ENCODE measurements at places on chromosomes 11 and 22.

DNA sequence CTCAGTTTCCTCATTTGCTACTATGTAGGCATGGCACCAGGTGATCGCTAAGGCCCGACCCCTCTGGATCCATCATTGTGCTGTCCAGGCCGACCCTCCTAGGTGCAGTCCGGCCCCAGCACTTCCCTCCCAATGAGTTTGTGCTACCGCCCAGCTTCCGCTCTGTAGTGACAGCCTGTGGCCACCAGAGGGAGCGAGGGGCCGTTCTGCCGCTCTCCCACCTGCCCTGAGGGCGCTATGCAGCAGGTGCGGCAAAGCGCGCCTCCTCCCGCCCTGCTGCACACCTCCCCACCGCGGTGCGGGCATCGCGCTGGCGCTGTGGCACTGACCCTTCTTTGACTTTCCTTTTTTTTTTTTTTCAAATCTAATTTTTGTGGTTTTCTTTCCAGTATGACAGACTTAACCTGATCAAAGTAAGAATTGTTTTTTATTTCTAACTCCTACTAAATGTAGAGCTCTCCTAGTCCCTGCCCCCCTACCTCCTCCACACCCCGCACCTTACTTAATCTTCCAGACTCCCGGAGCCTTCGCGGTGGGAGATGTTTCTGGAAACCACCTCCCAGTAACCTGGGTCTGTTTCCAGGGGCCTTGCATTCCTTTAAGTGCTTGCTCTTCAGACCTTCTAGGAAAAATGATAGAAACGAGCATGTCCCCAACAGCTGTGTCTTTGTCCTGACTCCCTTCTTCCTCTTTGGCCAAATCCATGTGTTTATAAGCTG lies 73.7 kb downstream of the SCN3B start:
- peak; percentile 24 for DNase-seq

DNA sequence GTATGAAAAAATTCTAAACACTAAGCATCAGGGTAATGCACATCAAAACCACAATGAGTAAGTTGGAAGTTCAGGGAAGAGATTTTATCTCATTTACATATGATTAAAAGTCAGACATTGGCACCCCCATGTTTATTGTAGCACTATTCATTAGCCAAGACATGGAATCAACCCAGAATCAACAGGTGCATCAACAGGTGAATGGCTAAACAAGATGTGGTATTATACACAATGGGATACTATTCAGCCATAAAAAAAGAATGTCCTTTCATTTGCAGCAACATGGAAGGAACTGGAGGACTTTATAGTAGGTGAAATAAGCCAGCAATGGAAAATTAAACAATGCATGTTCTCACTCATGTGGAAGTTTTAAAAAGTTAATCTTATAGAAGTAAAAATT lies 17.6 kb upstream of the TTC17 start:
- no peak for DNase-seq

GRCh38 chr11:64842851-64843685 lies 1.4 kb downstream of the CDC42BPG start:
- no peak for DNase-seq

- no peak for DNase-seq
Observed at GRCh38 chr22:45866126-45866645, 110.8 kb downstream of the WNT7B start.

GRCh38 chr11:44332665-44333064 lies 22.7 kb upstream of the ALX4 start:
- no peak for DNase-seq

DNA sequence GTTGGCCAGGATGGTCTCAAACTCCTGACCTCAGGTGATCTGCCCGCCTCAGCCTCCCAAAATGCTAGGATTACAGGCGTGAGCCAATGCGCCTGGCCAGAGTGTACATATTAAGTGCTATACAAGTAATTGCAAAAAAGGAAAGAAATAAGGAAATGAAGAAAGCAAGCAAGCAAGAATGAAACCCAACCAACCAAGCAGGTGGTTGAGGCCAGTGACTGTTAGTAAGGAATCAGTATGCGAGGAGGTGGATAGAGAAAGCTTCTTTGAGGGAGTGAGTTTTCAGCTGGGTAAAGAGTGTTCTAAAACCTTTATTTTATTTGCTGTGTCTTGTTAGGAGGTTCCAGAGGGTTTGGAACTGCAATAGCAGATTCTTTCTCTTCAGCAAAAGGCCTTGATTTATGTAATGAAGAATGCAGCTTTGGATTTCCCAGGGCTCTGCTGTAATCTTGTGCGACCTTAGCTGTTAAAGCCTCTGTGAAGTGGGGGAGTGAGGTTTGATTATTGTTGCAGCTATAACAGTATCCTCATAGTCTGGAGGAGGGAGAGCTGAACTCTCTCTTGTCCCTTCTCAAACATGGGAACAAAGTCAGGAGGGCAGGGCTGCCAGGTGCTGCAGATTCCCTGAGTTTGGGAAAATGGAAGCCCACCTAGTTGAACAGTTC lies 5.7 kb downstream of the AMPD3 start:
- DNase-seq: no peak

GRCh38 chr11:11074686-11075335 lies 217.0 kb upstream of the ZBED5 start:
- DNase-seq: no peak

DNA sequence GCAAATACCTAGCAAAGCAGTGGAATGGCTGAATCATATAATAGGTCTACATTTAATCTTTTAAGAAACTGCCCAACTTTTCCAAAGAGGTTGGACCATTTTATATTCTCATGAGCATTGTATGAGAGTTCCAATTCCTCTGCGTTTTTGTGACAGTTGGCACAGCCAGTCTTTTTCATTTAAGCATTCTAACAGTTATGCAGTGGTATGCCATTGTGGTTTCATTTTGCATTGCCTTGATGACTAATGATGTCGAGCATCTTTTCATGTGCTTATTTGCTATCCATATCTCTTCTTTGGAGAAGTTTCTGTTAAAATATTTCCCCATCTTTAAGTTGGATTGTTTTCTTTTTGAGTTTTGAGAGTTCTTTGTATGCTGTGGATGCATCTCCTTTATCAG lies 38.7 kb downstream of the EIF3F start:
- no peak for DNase-seq

DNA sequence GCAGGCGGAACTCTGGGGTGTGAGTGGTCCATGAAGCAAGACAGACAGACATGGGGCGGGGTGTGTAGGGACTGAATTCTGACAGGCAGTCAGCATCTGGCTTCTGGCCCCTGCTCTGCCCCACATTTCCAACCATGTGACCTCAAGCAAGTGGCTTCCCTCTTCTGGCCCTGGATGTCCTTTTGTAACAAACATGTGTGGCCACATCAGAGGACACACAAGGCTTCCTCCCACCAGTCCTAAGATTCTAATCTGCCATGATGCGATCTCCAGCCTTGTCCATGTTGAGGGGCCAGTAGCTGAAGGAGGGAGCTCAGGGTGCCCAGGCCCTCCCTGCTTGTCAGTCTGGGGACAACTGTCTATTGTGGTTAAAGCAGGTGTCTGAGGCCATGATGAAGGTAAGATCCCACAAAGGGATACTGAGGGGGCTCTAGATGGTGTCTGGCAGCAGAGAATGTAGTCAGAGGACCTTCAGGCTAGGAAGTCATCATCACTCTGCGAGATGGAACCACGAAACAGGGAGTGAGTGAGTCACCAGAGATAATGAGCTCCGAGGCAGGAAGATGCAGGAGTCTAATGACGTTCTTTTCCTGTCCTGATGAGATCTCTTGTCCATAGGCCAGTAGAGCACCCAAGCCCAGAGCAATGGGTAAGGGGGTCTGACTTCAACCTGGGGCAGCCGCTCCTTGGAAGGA lies 27.4 kb downstream of the DRD2 start:
- no peak for DNase-seq

GRCh38 chr22:30021881-30022619 lies 58.2 kb upstream of the HORMAD2 start:
- no peak for DNase-seq

DNA sequence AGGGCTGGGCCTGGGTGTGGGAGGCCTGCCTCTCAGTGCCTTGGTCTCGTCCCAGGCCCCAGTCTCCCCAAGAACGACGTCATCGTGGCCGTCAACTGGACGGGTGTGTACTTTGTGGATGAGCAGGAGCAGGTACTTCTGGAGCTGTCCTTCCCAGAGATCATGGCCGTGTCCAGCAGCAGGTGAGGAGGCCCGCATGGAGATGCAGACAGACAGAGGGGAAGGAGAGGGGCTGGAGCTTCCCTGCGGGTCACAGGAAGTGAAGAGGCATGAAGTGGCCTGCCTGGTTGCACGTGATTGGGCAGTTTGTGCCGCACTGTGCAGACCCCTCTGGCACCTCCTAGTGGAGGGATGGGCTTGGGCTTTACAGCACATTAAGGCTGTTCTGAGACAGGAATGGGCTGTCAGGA lies 70.4 kb downstream of the MYO7A start:
- no peak for DNase-seq

GRCh38 chr22:34080433-34080832 lies 160.2 kb upstream of the LARGE1 start:
- DNase-seq: no peak

- no peak for DNase-seq
Observed at GRCh38 chr22:46018859-46019258, 41.9 kb upstream of the WNT7B start.

DNA sequence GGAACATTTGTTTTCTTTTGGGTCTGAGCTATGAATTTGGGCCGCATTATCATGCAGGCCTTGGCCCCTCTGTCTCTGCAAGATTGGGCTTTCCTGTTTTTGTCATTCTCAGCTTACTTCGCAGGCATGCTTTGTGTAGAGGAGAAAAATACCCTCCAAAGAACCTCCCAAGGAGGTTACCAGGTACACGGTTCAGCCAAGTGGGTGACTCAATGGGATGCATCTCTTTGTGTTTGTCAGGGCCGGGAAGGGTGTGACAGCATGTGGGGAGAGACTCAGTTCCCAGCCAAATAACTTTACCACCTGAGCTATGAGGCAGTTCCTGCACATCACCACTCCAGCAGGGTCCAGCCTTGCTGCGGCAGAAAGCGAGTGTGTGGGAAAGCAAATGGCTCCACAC lies 47.8 kb upstream of the CLDN5 start:
- DNase-seq: no peak

DNA sequence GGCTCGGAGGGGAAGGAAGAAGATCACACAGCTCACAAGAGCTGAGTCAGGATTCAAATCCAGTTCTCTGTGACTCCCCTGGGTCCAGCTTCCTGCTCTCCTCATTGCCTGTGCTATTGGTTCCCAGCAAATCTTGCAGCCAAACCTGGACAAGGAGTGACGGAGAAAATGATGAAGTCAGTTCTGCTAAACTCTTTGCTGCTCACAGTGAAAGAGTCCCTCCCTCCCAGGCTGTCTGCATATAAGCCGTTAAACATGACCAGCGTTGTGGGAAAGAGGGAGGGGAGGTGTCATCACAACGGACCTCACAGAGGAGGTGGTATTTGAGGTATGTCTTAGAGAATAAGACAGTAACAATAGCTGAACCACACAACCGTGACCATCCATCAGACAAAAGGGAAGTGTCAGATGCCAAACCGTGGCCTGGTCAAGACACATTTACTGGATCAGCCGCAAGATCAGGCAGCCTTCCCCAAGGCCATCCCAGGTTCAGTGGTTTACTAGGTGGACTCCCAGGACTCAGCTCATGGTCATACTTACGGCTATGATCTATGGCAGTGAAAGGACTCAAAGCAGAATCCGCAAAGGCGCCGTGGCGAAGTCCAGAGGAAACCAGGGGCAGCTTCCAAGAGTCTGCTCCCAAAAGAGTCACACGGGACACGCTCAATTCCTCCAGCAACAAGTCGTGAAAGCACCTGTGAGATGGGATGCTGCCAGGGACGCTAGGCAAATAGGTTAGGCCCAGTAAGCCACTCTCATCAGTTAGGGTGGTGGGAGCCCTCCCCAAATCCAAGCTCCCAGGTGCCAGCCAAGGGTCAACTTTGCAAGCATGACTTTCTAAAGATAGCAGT lies 2.8 kb upstream of the CYTH4 start:
- no peak for DNase-seq

DNA sequence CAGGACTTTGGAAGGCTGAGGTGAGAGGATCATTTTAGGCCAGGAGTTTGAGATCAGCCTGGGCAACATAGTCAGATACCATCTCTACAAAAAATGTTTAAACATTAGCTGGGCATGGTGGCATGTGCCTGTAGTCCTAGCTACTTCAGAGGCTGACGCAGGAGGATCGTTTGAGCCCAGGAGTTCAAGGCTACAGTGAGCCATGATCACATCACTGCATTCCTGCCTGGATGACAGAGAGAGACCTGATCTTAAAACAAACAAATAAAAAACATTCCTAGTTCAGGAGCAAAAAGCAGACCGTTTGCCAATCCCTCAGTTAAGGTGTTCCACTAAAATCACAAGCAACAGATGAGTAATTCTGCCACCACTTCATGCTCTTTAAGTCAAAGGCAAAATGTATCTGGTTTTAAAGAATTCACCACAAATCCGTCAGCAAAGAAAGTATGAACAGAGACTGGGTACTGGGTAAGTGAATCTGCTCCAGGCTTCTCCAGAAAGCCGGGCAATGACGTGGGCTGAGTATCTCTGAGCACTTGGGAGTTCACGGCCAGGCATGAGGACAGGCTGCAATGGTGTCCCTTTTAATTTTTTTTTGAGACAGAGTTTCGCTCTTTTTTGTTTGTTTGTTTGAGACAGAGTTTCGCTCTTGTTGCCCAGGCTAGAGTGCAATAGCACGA lies 19.5 kb downstream of the CLTCL1 start:
- no peak for DNase-seq

GRCh38 chr22:29330753-29331152 lies 15.3 kb upstream of the RASL10A start:
- DNase-seq: no peak

DNA sequence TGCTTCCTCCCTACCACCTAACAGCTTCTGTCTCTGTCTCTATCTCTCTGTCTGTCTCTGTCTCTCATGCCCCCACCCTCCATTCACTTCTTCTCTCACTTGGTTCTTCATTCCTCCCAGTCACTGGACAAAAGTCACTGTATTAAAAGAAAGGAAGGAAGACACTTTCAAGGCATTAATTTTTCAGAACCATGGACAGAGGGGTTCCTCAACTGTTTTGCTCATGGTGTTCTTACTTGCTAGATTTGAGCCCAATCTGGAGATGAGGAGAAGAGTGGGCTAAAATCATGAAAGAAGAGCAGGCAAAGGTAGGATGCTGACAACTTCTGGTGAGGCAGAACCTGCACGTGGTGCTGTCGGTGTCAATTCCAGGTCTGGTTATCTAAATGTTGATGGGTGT lies 116.7 kb upstream of the LARGE1 start:
- DNase-seq: no peak

- no peak for DNase-seq
Observed at GRCh38 chr11:62182147-62182891, 7.7 kb upstream of the SCGB1D1 start.

DNA sequence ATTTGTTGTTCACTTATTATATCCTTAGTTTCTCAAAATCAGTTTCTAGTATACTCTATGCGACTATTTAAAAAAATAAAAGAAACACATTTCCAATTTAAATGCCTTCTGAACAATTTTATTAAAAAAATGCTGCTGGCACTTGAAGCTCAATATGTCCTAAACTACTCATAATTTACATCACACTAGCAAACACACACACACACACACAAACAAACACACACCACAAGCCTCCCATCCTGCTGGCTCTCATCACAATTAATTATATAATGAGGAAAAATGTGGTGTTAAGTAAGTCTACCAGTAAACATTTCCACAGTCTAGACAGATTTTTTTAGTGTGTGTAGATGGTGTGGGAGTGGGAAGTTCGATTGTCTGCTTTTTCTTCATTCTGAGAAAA lies 350.3 kb downstream of the AASDHPPT start:
- DNase-seq: no peak
